ENCODE measurements at places on chromosomes 6 and 20. TPM values are rescaled to one million over a fixed set of nuclear protein-coding genes. Genes with fewer than 3 reads are reported as not detected.

DNA sequence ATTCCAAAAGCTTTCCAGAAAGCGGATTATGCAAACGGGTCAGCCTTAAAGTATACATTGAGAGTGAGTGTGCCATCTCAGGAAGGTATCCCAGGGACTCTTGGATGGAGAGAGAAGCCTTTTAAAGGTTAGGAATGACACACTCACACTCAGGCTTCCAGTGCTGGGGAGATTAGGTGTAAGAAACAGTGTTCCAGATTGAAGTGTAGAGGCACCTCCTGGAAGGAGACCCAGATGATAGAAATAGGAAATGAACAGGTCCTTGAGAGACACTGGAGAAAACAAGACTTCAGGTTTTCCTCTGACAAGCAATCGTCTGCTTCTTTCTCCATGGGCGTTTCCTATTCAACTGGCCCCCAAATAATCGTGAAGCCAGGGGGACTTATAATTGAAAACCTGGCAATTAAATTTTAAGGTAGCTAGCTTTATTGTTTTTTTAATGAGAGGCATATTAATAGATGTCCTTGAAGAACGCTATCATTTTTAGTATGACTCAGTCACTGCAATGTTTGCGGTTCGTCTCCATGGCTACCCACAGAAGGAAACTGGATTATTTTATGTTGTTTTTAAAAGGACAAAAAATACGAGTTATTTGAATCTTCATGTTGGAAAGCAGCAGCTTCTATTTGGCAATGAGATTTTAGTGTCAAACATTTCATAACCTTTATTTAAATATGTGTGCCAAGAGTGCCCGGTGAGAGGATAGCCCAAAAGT lies 85.3 kb downstream of the TRMT6 start:
- DNase-seq = no peak

DNA sequence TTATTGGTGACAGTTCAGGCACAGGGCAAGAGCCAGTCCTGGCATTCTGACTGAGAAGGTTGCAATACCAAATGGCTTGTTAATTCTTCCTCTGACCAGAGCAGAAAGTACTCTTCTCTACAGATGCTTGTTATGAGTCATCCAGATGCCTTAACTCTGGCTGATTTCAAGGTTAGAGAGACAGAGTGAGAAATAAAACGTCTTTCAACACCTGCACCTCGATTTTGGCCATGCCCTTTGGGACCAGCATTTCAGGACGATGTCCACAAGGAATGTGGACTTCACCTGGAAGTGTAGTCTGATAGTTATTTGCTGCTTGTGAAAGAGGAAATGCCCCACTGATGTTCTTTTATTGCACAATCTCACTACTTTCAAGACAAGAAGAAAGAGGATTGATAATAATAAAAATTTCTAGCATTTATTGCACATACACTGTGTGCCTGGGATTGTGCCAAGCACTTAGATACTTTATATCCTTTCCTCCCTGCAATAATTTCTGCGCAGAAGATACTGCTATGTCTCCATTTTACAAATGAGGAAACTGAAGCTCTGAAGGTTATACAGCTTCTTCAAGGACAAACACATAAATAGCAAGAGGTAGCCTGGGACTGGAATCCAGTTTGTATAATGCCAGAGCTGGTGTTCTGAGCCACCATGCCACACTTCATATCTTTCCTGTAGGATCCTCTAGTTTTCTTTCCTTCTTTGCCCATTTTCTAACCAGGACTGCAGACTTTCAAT lies 33.5 kb upstream of the MCM3 start:
- no peak for DNase-seq

GRCh38 chr6:4812068-4812467 lies 35.9 kb downstream of the CDYL start:
- no peak for DNase-seq

DNA sequence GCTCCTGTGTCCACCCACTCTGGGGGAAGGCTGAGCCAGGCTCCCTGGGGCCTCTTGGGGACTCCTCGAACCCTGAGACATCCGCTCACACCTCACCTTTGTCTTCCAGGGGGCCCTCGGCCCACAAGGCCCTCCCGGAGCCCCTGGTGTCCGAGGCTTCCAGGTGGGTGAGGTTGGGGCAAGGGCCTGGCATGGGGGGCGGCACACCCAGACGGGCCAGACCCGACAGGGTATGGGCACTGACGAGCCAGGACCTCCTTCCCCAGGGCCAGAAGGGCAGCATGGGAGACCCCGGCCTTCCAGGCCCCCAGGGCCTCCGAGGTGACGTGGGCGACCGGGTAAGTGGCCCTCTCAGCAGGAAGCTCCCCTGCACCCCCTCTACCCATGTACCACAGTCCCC lies 13.4 kb downstream of the COL9A3 start:
- DNase-seq = no peak

DNA sequence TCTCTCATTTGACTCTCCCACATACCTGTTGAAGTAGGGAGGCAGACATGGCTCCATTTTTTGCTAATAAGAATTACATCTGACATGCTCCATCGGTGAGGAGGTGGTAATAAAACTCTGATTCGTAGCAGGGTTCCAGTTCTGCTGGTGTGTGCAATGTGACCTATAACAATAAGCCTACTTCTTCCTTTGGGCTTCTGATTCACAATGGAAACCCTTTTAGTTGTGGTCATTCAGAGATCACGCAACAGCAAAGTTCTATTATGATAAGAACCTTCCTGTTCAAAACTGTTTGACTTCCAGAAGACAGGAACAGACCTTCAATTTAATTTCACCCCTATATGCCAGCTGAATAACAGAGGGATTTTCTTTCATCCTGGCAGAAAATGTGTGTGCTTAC lies 31.4 kb upstream of the GSTA4 start:
- no peak for DNase-seq

GRCh38 chr6:162681447-162681846 lies 46.1 kb downstream of the PRKN start:
- DNase-seq = no peak

DNA sequence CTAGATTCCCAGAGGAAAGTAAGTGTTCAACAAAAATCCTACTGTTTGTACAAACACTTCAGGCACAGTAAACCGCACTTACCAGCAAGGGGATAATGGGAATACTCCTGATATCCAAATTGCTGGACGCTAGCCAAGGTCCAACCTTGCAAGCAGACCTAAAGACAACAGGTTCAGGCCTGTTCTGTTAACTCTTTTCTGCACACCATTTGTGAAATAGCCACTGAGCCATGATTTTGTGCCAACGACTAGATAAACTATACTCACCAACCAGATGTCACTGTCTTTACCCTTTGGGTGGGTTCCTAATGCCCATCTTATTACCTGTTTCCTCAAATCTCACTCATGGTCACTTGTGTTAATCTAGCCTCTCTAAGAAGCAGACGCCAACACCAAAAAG lies 43.5 kb downstream of the GOPC start:
- DNase-seq = no peak

GRCh38 chr6:119609865-119610264 lies 260.3 kb upstream of the MAN1A1 start:
- no peak for DNase-seq

DNA sequence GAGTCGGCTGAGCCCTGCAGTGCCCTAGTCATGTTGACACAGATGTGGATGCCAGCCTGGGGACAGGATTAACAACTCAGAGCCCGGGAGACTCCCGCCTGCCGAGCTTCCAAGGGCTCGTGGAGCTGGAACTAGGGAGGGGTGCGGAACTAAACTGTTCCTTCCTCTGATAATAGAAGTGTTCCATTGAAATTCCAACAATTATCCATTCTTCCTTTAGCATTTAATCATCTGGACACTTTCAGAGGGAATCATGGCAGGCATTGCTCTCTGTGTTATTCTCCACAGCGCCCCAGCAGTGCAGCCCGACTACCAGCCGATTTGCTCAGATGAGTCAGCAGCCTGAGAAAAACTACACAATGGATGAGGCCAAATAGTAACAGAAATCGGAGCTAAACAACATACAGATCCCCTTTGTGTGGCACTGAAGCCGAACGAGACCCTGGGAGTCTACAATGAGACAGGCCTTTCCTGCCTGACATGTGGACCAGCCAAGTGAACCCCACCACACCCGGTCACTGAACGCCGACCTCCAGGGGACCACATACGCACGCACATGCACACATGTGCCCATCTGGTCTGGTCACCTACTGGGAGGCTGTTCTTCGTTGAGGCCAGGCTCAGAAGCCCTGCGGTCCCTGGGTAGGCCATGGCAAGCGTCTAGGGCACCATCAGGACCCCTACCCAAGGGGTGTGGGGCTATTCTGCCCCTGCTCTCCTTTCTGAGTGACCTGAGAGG lies 238.4 kb upstream of the AFDN start:
- DNase-seq = no peak

DNA sequence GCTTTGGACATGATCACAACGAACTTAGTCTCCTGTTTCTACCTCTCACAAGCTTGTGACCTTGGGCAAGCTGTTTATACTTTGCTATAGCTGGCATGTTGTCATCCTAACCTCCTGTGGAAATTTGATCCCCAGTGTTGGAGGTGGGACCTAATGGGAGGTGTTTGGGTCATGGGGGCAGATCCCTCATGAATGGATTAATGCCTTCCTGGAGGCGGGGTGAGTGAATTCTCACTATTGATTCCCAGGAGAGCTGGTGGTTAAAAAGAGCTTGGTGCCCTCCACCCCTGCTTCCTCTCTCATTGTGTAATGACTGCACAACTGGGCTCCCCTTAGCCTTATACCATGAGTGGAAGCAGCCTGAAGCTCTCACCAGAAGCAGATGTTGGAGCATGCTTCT lies 228.9 kb downstream of the HIVEP2 start:
- no peak for DNase-seq

GRCh38 chr6:156980515-156980914 lies 203.3 kb downstream of the ARID1B start:
- DNase-seq = no peak

DNA sequence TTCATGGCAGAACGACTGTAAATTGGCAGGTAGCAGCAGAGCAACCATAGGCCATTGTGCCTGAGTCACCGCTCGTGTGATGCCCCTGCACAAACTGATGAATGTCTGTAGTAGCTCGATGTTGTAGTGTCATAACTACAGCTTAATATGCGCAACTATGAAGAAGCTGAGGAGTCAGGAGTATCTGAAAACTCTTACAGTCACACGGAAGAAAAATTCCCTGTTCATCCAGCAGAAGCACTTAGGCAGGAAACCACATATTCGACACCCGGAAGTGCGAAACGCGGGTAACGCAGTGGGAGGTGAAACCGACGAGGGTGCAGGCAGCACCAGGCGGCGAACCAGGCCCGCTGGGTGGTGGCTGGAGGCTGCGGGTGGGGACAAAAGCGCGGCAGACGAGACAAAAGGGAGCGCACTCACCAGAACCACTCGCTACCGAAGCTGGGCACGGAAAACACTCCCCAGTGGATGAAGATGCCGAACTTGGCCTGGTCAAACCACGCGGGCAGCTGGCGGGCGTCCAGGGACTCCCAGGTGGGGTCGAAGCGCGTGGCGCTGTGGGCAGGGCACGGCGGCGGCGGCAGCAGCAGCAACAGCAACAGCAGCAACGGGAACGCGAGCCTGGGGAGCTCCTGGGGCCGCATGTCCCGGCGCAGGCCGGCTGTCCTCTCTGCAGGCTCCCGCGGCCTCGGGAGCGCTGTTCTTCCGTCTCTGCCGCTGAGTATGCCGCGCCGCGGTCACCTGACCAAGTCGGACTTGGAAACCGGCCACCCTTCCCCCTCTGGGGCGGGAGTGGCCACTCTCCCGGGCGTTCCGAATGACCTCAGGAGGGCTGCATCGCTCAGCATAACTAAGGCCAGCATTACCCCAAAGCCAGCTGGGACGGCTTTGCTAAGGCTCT lies at the start of gene FUCA2:
FUCA2 (minus strand) TSS at position 730 of the 901 bp plus-strand sequence; CDS start at position 644, 86 bp downstream.
- DNase-seq = peak; percentile 82

DNA sequence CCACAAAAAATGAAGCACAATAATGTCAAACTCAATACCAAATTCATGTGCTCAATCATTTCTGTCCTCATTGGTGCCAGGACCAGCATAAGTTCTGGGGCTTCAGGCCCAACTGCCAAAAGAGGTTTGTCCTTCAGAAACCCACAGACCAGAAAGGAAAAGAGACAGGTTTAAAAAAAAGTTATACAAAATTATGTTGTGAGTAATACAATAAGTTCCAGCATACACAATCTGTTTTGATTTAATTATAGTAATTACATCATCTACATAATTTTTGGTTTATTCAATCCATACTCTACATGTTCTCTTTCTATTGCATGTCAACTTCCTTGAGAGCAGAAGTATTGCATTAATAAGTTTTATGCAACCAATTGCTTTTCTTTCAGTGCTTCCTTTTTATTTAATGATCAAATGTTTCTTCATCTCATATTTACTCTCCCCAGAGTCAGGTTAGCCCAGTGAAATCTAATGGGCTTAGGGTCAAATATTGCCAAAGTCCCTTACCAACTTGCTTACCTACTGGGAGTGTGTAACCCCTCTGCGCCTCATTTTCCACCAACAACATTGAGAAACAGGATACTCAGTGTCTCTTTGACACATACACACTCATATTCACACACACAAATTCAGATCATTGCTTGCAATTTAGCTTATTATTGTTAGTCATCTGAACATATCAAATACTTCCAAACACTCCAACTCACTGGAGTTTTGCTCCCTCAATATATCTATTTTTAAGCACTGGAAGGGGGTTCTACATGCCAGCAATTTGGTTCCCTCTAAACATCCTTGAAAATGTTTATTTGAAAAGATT lies 424.4 kb upstream of the MARCKS start:
- DNase-seq = no peak

DNA sequence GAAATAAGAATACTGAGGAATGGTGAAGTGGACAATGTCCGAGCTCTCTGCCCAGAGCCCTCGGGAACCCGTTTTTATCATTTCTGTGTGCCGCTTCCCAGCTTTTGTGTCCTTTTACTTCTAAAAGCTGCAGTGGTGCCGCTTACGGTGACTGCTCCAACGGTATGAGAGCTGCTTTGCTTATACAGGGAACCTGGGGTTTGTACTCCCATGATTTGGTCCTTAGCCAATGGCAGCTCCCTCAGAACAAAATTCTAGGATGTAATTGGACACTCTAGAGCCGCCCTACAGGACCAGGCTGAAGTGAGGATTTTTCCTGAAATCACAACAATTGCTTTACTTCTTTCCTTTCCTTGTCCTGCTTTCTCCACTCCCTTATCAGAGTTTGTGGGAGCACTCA lies 24.2 kb upstream of the PCSK2 start:
- no peak for DNase-seq

DNA sequence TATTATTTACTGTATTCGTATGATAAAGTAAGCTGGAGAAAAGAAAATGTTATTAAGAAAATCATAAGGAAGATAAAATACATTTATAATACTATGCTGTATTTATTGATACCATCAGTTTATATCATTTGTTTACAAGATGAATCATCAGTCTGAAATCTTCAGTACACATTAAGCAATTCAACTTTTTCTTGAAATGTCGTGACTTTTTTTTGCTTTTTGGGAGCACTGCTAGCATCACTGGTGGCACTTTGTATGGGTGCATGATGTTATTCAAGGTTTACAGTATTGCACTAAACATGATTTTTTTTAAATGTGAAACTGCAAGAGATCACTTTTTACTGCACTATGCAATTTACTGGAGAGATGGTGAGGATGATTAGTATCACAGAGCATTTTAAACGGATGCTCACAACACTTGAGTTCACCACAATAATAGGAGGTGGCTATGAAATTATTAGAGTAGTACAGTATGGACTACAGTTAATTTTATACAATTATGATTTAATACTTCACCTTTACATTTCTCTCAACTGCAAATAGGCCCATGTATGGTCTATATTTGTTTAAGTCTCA lies 85.9 kb downstream of the SNAP25 start:
- no peak for DNase-seq

GRCh38 chr6:63245420-63245819 lies 34.2 kb downstream of the FKBP1C start:
- DNase-seq = no peak

Gene CLPSL1
- not detected for total RNA-seq

Gene C4B
- total RNA-seq = 3.3 TPM

Gene CYP21A2
- not detected for total RNA-seq

Gene GTSF1L
- not detected for total RNA-seq

Gene TPX2
- 175 TPM for total RNA-seq

Gene KCNQ5
- total RNA-seq = 12.0 TPM

Gene CD93
- total RNA-seq = not detected
